ENCODE measurements at places on chromosomes 2 and 18.

DNA sequence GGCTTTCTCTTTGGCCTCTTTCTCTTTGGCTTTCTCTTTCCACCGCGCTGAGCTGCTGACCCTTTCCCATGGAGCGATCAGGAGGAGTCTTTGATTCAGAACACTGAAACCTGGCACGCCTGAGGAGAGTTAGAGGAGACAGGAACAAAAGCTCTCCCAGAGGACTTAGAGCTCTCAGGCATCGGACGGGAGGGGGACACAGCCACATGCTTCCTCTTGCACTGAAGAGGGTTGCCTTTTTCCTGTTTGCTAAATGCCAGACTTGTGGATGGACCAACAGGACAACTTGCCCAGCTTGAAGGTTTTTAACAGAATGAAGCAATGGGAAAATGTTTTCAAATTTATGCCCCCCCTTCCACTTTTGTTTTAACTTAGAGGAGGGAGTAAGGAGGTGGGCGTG, 3.6 kb upstream of the PTPN18 start:
- DNase-seq: no peak

- no peak for DNase-seq
Observed at GRCh38 chr2:211086049-211086448, 529.6 kb downstream of the CPS1 start.

GRCh38 chr18:32899819-32900218, 127.0 kb upstream of the KLHL14 start:
- no peak for DNase-seq

- DNase-seq: no peak
Observed at GRCh38 chr2:15732341-15733077, 140.8 kb downstream of the DDX1 start.

DNA sequence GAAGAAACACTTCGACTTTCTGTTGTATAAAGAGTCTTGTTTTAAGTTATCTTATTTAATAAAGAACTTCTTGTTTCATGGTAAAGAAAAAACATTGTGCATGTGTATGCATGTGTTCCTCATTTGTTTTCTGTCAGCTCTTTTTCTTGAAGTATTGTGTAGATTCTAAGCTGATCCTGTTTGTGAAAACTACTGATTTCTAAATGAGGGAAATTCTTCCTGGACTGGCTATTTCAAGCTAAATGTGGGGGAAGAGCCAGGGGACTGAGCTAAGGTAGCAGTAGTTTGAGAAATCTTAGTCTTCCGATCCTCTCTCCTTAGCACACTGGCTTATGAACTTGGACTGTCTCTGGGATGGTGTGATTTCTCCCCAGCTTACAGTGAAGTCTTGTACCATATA, 56.4 kb upstream of the RBMS1 start:
- DNase-seq: no peak

- no peak for DNase-seq
Observed at GRCh38 chr18:711310-711656, 1.1 kb downstream of the ENOSF1 start.

GRCh38 chr18:22783662-22784076, 149.5 kb upstream of the RBBP8 start:
- no peak for DNase-seq

DNA sequence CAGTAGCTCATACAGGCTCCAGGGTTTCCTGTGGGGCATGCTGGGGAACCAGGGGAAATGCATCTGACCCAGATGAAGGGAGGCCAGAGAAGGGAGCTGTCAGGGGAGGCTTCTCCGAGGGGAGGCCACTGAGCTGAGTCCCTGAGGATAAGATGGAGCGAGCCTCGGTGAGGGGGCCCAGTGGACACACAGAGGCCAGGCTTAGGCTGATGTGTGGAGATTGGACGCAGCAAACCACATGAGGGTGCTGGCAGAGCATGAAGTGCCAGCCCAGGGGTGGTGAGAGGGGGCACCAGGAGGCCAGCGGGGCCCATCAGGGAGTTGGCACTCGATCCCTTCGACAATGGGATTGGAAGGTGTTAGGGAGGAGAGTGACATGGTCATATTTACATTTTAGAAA, 235.0 kb downstream of the KLHL29 start:
- peak; percentile 60 for DNase-seq

DNA sequence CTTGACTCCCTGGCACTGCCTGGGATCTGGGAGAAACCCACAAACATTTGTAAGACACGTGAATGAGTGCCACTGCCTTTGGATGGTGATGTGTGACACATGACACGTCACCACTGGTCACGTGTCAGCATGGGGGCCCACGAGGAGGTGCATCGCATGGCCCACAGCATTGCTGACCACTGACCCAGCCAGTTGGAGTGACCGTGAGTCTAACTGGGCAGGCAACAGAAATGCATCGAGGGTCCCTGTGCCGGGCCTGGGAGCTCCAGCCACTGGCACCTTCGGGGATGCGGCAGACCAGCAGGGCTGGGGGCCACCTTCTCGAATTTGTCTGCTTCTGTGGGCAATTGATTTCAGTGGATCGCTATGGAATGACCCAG, 121.9 kb upstream of the HDAC4 start:
- DNase-seq: peak; percentile 55

- DNase-seq: no peak
Observed at GRCh38 chr2:214604861-214605260, 194.0 kb downstream of the VWC2L start.

DNA sequence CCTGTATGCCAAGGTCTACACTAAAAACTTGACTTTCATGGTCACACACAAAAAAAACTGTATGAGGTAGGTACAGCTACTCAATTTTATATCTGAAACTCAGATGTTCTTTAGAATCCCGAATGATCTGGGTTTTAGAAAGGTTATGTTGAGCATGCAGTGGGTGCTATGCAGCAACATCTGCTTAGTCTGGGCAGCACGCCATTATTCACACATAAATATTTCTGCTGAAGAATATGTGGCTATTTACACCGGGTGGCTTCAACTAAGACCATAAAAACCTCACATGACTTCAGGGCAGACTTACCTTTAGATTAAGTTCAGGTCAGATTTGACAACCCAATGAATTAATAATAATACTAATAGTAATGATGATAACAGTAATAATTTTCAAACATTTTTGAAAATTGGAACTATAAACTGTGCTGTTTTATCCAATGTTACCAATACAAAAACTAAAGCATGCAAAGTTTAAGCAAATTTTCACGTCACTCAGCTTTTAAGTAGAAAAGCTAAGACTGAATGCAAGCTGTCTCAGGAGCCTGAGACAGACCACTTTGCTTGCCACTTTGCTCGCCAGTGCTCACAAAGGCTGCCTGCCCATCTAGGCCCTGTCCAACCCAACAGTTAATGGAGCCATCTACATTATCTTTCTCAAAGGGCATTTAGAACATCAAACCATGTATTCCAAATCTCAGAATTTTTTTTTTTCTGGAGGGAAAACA, 292.0 kb downstream of the CNTNAP5 start:
- no peak for DNase-seq

- DNase-seq: no peak
Observed at GRCh38 chr18:60019463-60019840, 119.7 kb downstream of the PMAIP1 start.

DNA sequence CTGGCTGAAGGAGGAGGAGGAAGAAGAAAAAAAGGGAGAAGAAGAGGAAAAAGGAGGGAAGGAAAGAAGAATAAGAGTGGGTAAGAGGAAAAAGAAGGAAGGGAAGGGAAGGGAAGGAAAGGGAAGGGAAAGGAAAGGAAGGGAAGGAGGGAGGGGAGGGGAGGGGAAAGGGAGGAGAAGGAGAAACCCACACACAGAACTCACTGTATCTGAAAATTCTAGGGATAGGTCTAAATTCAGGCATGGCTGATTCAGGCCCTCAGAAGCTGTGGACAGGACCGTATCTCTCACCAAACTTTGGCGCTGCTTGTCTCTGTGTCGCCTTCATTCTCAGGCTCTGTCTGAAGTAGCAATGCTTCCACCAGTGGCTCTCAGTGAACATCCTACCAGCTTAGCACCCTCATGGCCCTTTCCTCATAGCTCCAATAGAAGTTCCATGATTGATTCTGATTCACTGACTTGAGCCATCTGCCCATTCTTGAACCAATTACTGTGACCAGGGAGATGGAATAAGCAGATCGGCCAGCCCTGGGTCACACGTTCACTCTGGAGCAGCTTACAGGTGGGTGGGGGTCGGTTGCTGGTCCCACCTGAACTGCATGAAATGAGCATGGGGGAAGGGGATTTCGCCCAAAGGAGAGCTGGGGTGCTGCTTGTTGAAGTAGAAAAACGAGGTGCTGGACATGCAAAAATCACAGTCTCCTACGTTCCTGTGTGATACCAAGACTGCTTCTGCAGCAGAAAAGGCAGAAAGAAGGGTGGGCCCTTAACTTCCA, 59.7 kb downstream of the TTC32 start:
- no peak for DNase-seq
